Foreskin keratinocyte (primary cell): ENCODE measurements at places on chromosomes 2 and 18. TPM values are rescaled to one million over a fixed set of nuclear protein-coding genes. Genes with fewer than 3 reads are reported as not detected.

CFAP53 gene
- 0.40 and 0.41 TPM in 2 replicates for polyA plus RNA-seq

RGPD8 gene
- polyA plus RNA-seq: 0.11 and 0.18 TPM in 2 replicates

CYP26B1 gene
- polyA plus RNA-seq: 0.09 and 0.40 TPM in 2 replicates

PLA2R1 gene
- 2.9 and 4.5 TPM in 2 replicates for polyA plus RNA-seq

HRH4 gene
- polyA plus RNA-seq: not detected in 2 replicates

HOXD12 gene
- polyA plus RNA-seq: not detected in 2 replicates

NRBP1 gene
- polyA plus RNA-seq: 91.5 and 100 TPM in 2 replicates

GATA6 gene
- polyA plus RNA-seq: 0.03 and 0.06 TPM in 2 replicates
